Natural killer cell treated with Interleukin-12 subunit alpha and Interleukin-12 subunit beta and Interleukin-15 and Interleukin-18, amount 100 ng/mL, for 72 hours (primary cell): ENCODE measurements at places on chromosomes 5 and 9. TPM values are rescaled to one million over a fixed set of nuclear protein-coding genes. Genes with fewer than 3 reads are reported as not detected.

Gene NEUROG1
- not detected for total RNA-seq

Gene PRDM9
- total RNA-seq, result not detected

Gene CSF1R
- total RNA-seq, result not detected

GRCh38 chr9:97849980-97850379, 3.0 kb upstream of the FOXE1 start:
- no peak overlapping the region for H3K4me3 ChIP-seq
- H3K36me3 ChIP-seq, result no peaks in the 10 kb centered on the region
- H3K4me1 ChIP-seq, result peaks cover 5% of the 10 kb centered on the region
- no peak for DNase-seq

DNA sequence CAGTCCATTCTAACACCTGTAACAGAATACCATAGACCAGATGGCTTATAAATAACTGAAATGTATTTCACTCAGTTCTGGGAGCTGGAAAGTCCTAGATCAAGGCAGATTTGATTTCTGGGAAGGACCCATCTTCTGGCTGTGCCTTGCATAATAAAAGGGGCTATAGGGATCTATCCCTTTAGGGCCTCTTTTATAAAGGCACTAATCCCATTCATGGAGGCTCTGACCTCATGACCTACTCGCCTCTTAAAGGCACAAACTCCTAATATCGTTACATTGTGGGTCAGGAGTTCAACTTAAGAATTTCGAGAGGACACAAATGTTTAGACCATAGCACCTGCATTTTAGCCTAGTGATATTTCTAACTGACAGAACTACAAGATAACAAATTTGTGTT, 619.0 kb downstream of the CDH18 start:
- H3K4me1 ChIP-seq, result no peaks in the 10 kb centered on the region
- H3K36me3 ChIP-seq, result no peaks in the 10 kb centered on the region
- H3K4me3 ChIP-seq, result no peak overlapping the region

Gene RLN2
- total RNA-seq, result not detected

DNA sequence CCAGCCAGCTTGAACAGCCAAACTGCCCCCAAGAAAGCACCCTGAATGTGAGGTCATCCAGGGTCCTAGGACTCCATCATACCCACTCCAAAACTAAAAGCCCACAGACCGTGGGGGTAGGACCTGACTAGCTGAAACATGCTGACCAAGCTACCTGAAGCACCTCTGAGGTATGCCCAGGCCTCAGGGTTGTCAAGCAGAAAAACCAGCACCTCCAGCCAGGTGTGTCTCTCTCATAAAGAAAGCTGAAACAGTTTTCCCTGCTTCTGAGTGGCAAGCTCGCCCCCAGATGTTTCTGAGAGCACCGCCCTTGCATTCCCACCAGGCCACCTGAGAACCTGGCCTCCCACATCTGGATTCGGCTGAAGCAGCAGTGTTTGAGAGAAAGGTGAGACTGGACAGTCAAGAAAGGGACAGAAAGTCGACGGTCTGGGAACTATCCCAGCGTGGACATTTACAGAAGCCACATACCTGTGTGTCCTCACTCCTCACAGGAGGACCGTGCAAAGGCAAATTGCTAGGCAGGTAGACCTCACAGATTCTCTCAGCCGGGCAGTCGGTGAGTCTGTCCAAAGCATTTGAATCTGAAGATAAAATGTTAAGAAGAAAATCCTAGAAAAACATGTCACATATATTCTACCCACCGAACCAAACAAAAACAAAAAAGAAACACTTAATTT, 155.6 kb upstream of the RASEF start:
- no peak overlapping the region for H3K4me3 ChIP-seq
- peaks cover 19% of the 10 kb centered on the region for H3K27me3 ChIP-seq
- no peaks in the 10 kb centered on the region for H3K36me3 ChIP-seq

Gene CNTLN
- total RNA-seq, result 2.3 TPM
